ENCODE measurements at places on chromosomes 3 and 15.

DNA sequence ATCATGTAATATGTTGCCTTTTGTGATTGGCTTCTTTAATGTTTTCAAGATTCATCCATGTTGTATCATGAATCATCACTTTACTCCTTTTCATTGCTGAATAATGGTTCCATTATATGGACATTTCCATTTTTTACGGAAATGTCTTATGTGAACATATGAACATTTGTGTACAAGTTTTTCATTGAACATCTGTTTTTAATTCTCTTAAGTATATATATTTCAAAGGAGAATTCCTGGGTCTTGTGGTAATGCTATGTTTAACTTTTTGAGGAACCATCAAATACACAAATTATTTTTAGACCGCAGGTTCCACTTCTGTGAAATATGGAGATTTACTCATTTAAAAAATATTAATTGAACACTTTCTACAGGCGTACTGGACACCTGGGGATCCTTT lies 85.7 kb downstream of the ARIH1 start:
- no peak for DNase-seq

DNA sequence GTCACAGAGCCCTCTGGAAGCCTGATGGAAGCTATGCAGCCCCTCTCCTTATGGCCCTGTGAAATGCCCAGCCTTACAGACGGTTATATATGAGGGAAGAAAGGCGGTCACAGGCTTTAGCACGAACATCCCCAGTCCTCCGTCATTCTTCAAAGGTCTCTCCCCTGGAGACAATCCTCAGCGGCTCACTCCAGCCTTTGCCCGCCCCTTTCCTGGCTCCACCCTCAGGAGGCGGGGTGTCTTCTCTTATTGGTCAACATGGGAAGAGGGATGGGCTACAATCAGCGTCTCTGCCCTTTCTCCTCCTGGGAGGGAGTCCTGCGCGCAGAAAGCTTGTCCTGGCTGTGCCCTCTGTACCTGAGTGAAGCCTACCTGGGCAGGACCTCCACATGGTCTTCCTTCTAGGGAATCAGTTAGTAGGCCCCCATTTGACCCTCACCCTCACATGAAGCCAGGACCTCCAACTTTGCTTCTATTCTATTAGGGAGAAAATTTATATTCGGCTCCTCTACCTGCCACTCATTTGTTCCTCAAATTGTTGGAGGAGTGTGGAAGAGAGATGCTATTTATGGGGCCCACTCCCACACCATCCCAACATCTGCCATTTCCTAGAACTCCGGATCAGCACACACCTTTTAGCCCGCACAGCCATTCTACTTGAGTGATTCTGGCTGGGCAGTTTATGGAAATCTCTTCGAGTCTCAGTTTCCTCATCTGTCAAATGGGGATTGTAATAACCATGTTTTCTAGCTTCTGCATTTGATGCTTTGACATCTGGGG lies 112.9 kb upstream of the SLC6A11 start:
- no peak for DNase-seq

DNA sequence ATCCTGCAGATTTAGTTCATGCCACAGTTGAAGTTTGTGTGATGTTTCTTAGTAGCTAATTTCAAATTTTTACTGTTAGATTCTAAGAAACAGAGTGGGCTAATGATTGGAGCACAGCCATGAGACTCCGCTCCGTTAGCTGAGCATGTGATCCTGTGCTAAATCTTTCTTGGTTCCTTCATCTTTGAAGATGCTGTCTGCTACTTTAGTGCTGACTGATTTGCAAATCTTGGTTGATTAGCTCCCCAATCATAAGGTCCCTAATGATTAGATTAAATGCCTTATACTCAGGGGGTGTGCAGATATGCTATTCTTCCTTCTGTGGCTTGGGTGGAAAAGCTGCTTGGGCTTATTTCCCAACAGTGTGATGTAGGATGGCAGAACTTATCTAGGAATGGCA lies 129.5 kb upstream of the ZBED2 start:
- DNase-seq: no peak

DNA sequence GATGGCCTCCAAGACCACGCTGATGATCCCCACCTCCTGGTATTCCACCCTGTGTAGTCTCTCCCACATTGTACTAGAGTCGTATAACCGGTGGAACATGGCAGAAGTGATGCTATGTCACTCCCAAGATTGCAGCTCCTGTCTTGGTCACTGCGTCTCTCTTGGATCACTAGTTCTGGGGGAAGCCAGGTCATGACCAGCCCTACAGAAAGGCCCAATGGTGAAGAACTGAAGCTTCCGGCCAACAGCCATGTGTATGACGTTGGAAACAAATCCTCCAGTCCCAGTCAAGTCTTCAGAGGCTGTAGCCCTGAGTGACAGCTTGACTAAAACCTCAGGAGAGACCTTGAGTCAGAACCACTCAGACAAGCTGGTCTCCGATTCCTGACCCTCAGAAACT lies 61.9 kb upstream of the FNDC3B start:
- no peak for DNase-seq

- DNase-seq: peak; percentile 30
Observed at GRCh38 chr3:35965908-35966307, 326.6 kb downstream of the ARPP21 start.

DNA sequence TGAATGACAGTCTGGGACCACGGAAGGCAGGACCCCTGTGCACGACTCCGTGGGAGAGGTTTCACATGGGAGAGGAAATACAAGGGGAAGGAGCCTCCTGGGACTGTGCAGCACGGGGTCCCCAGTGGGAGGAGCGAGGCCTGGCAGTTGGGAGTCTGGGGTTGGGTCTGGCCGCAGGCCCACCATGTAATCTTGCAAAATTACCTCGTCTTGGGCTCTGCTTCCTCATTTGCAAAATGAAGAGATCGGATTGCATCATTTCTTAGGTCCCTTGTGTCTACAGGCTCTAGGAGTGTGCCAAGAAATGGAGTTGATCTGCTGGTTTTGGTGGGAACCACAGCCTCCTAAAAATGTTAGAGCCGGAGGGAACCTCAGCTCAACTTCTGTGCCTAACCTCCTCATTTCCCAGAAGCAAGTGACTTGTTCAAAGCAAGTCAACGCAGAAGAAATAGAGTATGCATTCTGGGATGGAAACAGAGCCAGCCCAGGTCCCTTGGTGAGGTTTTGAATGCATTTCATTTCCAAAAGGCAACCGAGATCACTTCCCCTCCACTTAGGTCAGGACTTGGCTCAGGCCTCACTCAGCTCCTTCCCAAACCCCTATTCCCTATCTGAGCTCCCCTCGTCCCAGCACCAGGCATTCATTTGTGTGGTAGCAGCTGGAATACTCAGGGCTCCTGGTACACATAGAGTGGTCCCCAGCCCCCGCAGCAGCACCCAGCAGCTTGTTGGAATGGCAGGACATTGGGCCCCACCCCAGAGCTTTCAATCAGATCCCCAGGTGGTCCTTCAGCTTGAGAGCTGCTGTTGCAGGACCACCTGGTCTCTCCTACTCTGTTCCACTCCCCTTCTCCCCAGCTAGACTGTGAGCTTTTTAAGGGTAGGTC lies 267.7 kb downstream of the XXYLT1 start:
- DNase-seq: no peak

DNA sequence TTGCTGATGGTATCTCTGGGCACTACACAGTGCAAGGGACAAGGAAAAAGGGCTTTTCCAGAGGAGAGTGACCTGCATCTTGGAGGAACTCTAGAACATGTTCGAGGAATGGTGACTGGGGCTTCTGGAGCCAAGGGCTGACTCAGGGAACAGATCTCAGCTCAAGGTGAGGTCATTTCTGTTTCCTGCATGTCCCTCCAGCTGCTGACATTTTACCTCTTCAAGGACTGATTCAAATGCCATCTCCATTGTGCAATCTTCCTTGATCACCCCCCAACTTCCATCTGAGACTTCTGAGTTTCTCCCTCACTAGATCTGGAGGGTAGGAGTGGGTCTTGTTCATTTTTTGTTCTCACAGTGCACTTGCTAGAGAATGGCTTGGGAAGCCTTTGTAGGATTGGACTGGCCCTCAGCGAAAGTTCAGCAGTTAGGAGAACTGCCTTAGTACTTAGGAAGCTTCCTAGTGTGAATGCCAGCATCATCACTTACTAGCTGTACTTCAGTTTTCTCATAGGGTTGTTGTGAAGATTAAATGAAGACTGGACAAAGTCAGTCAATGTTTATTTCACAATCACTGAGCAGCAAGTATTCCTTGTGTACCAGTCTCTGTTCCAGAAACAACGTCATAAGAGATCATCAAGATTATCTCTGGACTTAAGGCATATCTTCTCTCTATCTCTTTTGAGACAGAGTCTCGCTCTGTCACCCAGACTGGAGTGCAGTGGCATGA lies 2.6 kb upstream of the IDH3A start:
- DNase-seq: no peak

DNA sequence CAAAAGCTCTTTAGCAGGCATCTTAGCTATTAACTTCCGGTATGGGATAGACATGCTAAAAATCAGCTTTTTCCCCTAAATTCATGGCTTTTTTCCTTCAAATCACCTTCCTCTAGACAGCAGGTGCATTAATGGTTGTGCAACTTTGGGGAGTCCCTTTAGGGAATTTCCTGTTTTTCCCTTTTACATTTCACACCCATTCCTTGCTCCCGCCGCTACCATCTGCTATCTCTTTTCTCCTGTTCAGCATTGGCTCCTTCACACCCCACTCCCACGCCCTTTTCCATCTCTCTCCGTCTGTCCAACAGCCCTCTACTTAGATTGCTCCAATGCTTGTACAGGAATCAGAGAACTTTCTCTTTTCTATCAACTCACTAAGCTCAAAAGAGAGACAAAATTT lies 43.4 kb downstream of the FEZF2 start:
- no peak for DNase-seq

GRCh38 chr3:118811236-118811732 lies 223.4 kb downstream of the IGSF11 start:
- no peak for DNase-seq

DNA sequence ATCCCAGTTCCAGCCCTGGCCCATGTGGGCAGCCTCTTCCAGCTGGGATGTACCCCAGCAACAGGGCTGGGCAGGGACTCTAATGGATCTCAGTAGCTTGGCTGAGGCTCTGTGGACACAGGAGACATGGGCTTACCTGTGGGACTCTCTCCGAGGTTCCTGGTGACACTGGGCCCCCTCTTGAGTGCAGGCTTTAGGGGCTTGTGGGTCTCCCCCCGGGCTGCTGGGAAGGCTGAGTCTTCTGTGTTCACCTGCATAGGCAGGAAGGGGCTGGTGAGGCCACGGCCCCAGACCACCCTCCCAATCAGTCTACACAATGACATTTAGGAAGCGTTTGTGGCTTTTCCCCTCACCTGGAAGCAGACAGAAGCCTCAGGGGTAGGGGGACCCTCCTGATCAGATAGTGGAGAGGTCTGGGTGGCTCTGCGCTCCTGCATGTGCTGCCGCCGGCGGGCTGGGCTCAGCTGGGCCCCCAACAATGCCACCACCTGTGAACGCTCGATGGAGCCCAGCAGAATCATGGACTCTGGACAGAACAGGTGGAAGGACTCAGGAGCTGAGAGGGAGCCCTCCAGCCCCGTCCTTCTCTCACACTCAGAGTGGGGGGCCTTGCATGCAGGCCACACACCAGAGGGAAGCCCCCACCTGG lies 8.4 kb downstream of the CLCN2 start:
- DNase-seq: no peak

DNA sequence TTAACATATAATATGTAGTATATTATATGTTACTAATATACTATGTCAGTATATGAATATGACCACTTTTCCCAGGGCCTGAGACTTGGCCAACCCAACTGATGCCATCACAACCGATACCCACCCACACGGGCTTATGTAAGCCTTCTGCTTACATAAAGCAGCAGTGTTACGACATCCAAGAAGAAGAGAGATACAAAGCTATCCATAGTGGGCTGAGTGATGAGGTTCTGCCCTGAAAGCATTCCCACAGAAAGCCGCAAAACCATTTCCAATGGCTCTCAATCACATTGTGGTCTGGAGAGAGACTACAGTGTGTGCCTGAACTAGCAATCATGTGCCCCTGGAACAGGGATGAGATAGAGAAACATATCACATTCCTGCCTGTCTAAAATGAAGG lies 177.9 kb downstream of the PLOD2 start:
- DNase-seq: no peak

DNA sequence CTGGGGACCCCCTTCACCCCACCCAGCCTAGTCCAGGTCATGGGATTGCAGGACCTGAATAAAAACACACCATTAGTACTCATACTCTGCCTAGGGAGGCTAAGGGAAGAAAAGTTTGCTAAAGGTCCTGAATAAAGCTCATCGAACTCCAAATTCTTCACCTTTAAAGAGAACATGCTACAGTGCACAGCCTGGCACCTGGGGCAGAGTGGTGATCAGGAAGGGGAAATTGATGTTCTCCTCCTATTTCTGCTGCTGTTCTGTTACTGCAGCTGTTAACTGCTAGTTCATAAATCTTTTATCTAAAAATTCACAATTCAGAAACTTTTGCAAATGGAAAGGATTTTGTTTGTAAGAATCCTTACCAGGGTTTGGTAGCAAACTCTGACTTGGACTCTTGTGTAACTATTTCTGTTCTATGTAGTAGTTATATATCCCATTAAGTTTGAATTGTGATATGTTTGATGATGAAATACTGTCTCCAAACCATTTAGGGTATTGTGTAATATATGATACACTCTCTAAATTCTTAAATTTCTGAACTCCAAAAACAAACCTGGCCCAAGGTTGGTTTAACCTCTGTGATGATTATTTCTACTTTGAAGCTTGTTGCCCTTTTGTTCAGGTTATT lies 27.9 kb downstream of the MCTP2 start:
- DNase-seq: no peak

GRCh38 chr3:52216585-52217408 lies 8.6 kb downstream of the TLR9 start:
- peak; percentile 62 for DNase-seq

GRCh38 chr3:39052583-39052982 lies 767 bp downstream of the WDR48 start:
- no peak for DNase-seq

GRCh38 chr15:73168487-73168886 lies 116.2 kb downstream of the NEO1 start:
- no peak for DNase-seq

DNA sequence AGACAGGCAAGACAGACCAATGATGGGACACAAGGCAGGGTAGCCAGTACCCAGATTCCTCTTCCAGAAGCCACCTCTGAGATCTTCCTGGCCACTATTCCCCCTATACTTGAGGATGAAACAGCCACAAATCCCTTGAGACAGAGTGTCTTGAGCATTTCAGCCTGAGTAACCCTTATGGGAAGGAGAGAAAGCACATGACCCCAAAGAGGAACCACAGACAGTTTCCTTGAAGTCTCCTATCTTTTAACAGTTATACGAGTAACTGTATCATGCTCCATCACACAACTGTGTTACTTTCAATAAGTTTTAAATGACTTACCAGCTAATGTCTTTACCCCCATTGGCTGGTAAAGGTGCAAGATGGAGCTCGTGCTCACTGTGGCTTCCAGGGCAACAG lies 9.3 kb downstream of the VIPR1 start:
- DNase-seq: no peak

GRCh38 chr3:70728311-70728710 lies 415.9 kb upstream of the MDFIC2 start:
- DNase-seq: peak; percentile 12

GRCh38 chr15:101310508-101310907 lies 15.5 kb upstream of the SNRPA1 start:
- no peak for DNase-seq

Measured in mesenchymal stem cell (in vitro differentiated cells and primary cell).